NCI-H2029 treated with DMSO at 0.1 percent for 48 hours (cell line): ENCODE measurements at places on chromosomes 5 and 9.

- DNase-seq, result no peak
Observed at GRCh38 chr9:129432297-129433154, 188.4 kb downstream of the C9orf50 start.

- no peak for DNase-seq
Observed at GRCh38 chr5:159531554-159532105, 201.3 kb upstream of the IL12B start.

- no peak for DNase-seq
Observed at GRCh38 chr5:25849270-25849669, 1189.1 kb downstream of the CDH9 start.

- no peak for DNase-seq
Observed at GRCh38 chr5:32044939-32045338, 129.2 kb downstream of the GOLPH3 start.

GRCh38 chr5:151864061-151864748 lies 60.4 kb downstream of the GLRA1 start:
- DNase-seq, result no peak

DNA sequence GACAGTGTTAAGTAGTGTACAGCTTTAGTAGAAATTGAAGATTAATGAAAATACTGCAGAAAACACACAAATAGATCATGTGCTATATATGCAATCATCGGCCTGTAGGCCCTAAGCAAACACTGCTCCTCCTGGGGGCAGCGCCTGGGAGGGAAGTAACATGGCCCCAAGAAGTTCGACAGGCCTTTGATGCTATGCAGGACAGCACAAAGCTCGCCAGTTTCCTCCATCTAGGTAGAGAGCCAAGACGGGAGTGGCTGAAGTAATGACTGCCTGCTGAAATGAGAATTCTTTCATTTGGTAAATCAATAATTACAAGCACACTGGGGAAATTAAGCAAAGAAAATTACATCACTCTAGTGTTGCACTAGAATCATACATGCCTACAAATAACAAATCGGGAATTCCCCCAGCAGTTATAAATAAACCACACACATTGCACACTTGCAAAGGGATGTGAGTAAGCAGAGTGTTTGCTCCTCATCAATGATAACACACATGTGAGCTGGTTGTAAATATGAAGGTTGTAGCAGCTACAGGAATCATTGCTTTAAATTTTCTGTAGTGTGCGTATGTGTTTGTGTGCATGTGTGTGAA lies 219.9 kb upstream of the NFIL3 start:
- no peak for DNase-seq

GRCh38 chr9:71213633-71214032 lies 92.2 kb upstream of the TRPM3 start:
- no peak for DNase-seq

DNA sequence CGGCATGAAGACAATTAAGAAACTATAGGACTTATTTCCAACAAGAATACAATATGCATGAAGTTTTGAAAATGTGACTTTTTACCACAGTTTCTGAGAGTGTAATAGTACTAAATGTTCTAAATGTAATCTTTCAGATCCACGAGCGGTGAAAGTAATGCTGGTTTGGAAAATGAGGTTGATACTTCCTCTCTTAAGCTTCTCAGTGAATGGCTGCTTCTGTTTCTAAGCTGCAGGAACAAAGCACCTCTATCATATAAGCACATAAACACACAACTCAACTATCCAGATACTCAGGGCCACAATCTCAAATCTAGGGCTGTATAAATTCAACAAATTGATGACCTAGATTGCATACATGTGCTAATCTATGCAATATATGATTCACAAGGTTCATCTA lies 78.3 kb downstream of the LIFR start:
- no peak for DNase-seq

DNA sequence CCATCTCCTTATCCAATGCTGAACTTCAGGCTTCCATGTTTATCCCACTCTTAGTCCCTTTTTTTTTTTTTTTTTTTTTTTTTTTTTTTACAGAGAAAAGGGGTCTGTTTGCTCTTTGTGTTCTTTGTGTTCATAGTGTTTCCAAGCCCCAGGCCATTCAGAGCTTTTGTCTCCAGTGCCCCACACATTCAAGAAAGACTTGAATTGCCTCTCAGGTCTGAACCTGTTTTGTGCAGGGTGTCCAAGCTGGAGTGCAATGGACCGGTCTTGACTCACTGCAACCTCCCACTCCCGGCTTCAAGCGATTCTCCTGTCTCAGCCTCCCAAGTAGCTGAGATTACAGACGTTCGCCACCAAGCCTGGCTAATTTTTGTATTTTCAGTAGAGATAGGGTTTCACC lies 191.2 kb downstream of the PALM2AKAP2 start:
- no peak for DNase-seq
